ENCODE measurements at places on chromosomes 6 and 20.

GRCh38 chr20:39633689-39634088 lies 671.5 kb downstream of the DHX35 start:
- DNase-seq, result no peak

- peak; percentile 29 for DNase-seq
Measured at GRCh38 chr20:56974499-56975250, 291.8 kb downstream of the BMP7 start.

- DNase-seq, result no peak
Measured at GRCh38 chr6:141265756-141266623, 866.7 kb upstream of the GJE1 start.

DNA sequence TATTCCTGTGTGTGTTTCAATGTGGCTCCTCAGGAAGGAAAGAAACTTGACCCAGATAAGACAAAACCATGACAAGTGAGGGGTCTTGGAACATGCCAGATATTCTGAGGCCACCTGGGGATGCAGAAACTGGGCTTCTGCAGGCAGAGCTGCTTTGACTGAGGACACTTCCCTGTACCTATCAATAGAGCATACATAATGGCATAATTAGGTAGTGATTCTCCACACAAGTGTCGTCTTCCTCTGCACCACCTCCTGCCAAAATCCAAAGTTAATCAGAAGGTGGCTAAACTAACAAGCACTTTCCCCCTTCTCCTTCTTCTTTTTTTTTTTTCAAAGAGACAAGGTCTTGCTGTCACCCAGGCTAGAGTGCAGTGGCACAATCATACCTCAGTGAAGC lies 97.1 kb downstream of the KIF13A start:
- no peak for DNase-seq

GRCh38 chr6:17472653-17473183 lies 79.3 kb downstream of the CAP2 start:
- DNase-seq, result no peak

GRCh38 chr6:158037771-158038170 lies 56.1 kb downstream of the SYNJ2 start:
- DNase-seq, result no peak

DNA sequence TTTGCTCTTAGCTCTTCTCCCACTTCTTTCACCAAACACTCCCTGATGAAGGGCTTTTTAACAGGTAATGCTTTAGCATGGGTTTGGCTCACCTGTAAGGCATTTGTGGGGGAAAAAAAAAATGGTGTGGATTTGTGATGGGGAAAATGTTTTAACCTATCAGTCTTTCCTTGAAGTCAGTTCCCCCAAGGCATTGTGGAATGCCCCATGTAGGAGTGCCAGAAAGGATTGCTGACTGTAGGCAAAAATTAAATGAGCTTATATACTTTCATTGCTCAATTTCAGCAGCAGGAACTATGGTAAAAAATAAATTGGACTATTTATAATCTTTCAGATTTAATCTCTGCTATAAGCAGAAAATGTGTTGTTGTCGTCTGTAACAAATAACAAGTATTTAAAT lies 10.6 kb upstream of the SASH1 start:
- no peak for DNase-seq

- no peak for DNase-seq
Measured at GRCh38 chr6:88992741-88993552, 29.5 kb upstream of the RNGTT start.

DNA sequence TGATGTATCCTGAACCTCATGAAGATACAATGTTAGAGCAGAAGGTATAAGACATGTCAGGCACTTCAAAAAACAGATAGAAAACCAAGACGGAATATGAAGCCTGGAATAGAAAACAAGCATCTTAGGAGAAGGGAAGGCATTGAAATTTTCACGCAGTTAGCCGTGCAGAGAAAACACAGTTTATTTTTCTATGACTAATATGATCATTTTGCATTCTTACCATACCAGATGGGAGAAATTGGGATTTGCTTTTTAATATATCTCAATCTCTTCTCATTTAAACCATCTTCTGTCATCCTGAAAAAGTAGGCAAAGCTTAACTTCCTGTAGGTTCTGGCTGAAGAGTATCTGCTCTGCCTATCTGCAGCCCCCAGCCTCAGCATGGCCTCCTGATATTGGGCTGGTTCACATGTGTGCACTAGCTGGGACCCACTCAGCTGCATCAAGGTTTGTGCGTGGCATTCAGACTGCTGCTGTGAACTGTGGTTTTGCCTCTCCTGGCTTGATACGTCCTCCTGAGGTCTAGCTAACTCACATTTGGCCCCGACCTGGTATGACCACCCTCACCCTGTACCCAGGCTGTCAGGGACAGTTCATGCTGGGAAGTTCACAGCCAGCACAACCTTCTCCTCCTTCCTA lies 392.5 kb upstream of the SASH1 start:
- DNase-seq, result no peak
